ENCODE measurements at places on chromosomes 5 and 9. TPM values are rescaled to one million over a fixed set of nuclear protein-coding genes. Genes with fewer than 3 reads are reported as not detected.
A peak's percentile ranks its signal among the peaks of the same experiment; 100 is the strongest.

DNA sequence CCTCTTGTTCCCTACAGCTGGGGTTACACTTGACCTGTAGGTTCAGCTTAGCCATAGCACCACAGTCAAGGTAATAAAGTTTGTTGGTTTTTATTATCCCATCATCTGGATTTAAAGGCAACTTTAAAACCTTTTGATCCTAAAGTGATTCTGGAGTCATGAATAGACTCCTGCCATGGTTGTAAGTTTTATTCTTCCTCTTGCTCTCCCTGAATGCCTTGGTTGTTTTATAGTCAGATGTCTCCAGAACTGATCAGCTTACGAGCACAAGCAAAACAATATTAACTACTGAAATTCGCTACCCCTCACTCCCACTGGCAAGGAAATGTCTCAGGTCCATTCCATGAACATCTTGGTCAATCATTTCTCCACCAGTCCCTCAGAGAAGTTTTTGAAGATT is 1328.6 kb downstream of the PTPRD start:
- DNase-seq = no peak

GRCh38 chr9:70962761-70963440 is 158.5 kb downstream of the TRPM3 start:
- DNase-seq = no peak

GRCh38 chr5:1737790-1738405 is 61.7 kb downstream of the MRPL36 start:
- DNase-seq = no peak

The HSPB3 gene
- 4.1 TPM for total RNA-seq

DNA sequence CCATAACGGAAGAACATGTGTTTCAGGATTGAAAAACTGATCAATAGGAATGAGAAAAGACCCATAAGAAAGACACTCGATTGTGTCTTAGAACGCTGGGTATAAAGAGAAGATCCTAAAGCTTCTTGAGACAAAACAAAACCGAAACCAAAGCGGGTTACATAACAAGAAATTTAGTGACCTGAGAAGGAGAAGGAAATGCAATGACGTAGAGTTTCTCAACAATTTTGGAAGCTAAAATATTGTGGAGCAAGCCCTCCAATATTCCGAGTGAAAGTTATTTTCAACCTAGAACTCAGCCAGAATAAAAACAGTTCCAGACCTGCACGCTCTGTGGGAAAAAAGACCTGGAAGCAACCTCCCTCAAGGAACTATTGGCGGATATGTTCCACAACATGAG is 81.9 kb upstream of the FREM1 start:
- DNase-seq = no peak

DNA sequence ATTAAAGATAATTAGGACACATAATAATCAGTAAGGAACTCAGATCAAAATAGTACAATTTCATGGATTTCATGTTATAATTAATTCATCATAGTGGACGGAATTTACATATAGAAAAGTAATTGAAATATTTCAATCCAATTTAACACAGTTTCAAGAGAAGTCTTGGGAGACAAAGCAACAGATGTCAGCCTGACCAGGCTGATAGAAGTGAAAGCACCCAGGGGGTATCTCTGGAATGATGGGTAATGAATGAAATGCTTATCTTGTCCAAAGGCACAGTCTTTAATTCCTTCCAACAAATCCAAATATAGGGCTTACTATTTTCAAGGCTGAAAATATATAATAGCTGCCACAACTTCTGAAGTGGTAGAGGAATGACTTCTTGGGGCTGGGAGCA is 629.3 kb upstream of the RGMB start:
- DNase-seq = no peak

GRCh38 chr9:137143459-137143858 is 4.5 kb downstream of the GRIN1 start:
- DNase-seq = no peak

DNA sequence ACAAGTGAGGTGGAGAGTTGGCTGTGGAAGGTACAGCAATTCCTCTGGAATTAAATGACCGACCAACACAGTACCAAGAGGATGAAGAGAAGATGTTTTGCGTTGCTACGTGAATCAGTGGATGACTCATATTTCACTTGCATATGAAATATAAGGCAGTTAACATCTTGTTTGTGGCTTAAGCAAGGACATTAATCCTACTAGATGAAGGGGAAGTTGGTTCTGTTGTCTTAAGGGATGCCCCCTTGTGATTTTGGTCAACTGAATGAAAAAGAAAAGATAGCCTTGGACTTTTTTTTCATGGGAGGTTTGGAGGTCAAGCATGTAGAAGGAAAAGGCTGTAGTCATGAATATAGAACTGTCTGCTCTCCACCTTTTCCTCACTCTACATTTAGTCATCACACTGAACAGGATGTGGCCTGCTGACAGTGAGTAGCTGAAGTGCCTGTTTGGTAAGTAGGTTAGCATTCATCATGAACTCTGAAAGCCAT is 33.9 kb downstream of the VLDLR start:
- no peak for DNase-seq

DNA sequence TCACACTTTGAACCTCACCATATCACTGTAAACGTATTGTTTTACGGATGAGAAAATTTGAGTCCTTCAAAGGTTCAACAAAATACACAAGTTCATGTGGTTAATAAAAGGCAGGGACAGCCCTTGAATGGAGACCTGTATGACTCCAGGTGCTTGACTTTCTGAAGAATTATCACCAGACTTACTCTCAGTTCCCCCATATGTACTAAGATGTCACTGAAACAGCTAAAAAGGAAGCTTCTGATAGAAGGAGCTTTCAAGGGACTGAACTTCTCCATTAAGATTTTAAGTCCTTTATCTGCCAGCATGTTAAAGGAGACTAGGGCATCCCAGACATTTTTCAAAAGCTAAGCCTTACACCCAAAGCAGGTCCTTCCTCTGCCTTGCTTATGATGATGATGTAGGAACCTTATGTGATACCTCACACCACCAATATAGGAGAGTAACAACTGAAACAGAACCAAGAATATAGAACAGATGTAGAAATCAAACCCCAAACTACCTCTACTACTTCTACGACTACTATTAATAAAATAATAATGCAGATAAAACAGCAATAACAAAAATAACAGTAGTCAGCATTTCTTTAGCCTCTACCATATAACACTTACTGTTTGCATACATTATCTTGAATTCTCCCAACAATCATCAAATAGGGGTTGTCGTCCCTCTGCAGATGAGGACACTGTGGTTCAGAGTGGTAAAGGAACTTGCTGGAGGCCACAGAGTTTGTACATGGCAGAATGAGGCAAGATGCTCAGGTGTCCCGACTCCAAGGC is 273.9 kb downstream of the ELAVL2 start:
- no peak for DNase-seq

DNA sequence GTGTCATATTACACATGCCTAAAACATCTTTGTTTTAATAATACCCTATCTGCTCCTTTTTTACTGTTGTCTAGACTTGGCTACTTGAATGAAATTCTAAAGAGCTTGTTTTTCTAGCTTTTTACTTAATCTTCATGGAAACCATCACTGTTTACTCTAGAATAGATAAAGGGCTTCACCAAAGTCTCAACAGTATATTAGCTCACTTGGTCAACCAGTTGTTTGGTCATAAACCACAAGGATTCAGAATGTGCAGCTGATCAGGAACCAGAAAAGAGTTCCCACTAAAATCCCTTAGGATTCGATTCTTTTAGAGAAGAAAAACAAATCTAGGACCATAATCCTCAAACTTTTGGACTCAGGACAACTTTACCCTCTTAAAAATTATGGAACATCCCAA is 38.0 kb downstream of the CDO1 start:
- no peak for DNase-seq

GRCh38 chr5:110250755-110251154 is 475.7 kb downstream of the TMEM232 start:
- DNase-seq = no peak

GRCh38 chr9:77040340-77040739 is 20.9 kb downstream of the FOXB2 start:
- no peak for DNase-seq

The SLC6A3 gene
- total RNA-seq = 4.6 TPM

The COL23A1 gene
- total RNA-seq = 6.1 TPM

The IFNA8 gene
- total RNA-seq = not detected

GRCh38 chr9:116238225-116238624 is 84.6 kb downstream of the PAPPA start:
- no peak for DNase-seq

GRCh38 chr5:169702693-169703481 is 65.8 kb downstream of the DOCK2 start:
- DNase-seq = no peak

- DNase-seq = no peak
Measured at GRCh38 chr5:179901462-179901861, 6.2 kb downstream of the TBC1D9B start.

GRCh38 chr5:81209386-81209785 is 23.7 kb upstream of the CKMT2 start:
- no peak for DNase-seq

The DEPDC1B gene
- 1.8 TPM for total RNA-seq

- DNase-seq = no peak
Measured at GRCh38 chr5:100755435-100755834, 147.6 kb downstream of the ST8SIA4 start.

The WDR38 gene
- total RNA-seq = not detected

GRCh38 chr9:83355729-83356151 is 182.5 kb downstream of the FRMD3 start:
- no peak for DNase-seq

The STX17 gene
- total RNA-seq = 34.0 TPM

The STPG3 gene
- 4.2 TPM for total RNA-seq

GRCh38 chr5:142290577-142291299 is 34.1 kb downstream of the SPRY4 start:
- DNase-seq = peak; percentile 26

GRCh38 chr5:159448841-159449407 is 118.6 kb upstream of the IL12B start:
- no peak for DNase-seq

DNA sequence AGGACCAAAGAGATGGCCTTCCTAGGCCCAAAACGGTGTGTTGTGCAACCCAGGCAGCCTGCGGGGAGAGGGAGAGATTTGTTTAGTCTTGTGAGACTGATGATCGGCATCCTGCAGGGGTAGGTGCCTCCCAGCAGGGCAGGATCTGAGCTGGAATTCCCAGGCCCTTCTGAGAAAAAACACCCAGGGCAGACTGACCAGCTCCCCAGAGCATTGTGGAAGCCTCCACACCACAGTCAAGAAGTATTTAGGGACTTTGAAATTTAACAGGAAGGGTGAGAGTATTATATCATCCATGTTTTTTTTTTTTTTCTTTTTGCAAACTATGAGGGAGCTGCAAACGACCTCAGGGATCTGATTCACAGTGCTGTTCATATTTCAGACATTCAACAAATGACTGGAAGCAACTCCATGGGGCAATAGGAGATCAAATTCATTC is 104.5 kb upstream of the LHFPL2 start:
- DNase-seq = no peak

DNA sequence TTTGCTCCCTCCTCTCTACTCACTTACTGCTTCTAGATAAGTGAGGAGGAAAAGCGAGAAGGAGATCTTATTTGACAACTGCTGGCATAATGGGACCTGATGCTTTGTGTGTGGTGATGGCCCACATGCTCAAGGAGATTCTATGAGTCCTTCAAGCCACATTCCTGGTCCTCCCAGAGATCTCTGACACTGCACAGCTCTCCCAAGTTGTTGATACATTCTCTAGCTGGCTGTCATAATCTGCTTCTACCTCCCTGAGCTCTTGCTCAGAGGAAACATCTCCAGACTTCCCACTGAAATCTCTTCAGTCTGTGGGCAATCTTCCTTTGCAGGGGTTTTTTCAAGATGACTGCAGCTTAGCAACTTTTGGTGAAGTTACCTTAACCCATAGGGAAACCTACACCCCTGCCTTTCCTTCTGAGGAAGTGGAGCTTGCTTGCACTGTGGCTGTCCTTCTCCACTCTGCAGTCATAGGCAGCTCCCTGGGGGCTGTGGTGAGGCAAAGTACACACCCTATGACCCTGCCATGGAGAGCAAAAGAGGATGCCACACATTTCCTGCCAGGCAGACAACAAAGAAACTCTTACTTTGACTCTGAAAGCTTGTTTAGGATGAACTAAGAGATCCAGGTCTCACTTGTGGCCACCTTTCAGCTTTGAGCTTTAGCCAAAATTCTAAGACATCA is 163.8 kb downstream of the TMEM38B start:
- no peak for DNase-seq

GRCh38 chr5:157024208-157024959 is 34.5 kb downstream of the HAVCR1 start:
- peak; percentile 40 for DNase-seq

The NFIB gene
- 131 TPM for total RNA-seq

GRCh38 chr5:141889282-141889871 is 11.2 kb upstream of the PCDH1 start:
- DNase-seq = no peak

GRCh38 chr5:180605554-180606214 is 14.4 kb upstream of the SCGB3A1 start:
- peak; percentile 61 for DNase-seq

DNA sequence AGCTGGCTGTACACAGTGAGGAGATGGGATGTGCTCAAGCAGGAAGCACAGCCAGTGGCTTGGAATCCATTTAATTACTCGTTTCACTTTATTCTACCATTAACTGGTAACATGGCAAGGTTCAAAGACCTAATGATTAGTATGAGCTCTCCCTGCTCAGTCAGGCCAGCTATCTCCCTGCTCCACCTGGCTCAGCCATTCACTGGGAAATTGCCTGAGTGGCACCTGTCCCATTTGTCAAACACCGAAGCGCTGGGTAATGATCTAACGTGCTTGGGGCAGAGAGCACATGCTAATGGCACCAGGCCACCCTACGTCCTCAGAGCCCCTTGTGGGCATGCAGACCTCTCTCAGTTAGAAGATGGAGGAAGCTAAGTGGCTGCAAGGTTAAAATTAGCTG is 162.2 kb downstream of the TTLL11 start:
- no peak for DNase-seq

The PCDHGA11 gene
- 3.4 TPM for total RNA-seq

DNA sequence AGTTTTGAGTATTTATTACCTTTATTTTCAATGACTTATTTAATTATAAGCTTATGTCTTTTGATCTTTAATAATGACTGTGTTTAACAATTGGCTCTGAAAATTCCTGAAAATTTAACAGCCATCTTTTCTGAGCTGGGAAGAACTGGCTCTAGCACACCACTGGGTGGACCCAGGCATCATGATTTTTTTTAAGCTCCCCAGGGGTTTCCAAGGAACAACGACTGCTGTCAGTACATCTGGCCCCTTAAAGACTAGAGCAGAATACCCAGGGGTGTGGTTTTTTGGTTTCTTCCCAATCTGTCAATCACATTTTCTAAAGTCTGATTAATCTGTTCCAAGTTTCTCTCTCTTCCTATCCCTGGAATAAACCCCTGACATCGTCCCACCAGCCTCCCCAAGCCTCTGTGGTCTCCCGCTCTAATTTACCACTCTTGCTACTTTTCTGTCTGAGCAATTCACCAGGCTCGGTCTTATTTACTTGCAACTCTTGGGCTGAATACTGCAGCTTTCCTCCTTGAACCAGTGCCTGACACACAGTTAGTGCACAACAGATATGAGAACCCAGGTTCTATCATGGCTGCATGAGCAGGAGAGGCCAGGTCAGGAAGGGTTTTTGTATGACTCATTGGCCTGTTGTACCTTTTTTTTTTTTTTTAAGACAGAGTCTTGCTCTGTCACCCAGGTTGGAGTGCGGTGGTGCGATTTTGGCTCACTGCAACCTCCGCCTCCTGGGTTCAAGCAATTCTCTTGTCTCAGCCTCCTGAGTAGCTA is 321.9 kb downstream of the ZSWIM6 start:
- DNase-seq = no peak

GRCh38 chr5:39264528-39264927 is 45.2 kb upstream of the FYB1 start:
- no peak for DNase-seq

The AIF1L gene
- total RNA-seq = 18.4 TPM

Data from prostate gland (tissue), 2 donors.